ENCODE measurements at places on chromosomes 7 and 10.
A peak's percentile ranks its signal among the peaks of the same experiment; 100 is the strongest.

DNA sequence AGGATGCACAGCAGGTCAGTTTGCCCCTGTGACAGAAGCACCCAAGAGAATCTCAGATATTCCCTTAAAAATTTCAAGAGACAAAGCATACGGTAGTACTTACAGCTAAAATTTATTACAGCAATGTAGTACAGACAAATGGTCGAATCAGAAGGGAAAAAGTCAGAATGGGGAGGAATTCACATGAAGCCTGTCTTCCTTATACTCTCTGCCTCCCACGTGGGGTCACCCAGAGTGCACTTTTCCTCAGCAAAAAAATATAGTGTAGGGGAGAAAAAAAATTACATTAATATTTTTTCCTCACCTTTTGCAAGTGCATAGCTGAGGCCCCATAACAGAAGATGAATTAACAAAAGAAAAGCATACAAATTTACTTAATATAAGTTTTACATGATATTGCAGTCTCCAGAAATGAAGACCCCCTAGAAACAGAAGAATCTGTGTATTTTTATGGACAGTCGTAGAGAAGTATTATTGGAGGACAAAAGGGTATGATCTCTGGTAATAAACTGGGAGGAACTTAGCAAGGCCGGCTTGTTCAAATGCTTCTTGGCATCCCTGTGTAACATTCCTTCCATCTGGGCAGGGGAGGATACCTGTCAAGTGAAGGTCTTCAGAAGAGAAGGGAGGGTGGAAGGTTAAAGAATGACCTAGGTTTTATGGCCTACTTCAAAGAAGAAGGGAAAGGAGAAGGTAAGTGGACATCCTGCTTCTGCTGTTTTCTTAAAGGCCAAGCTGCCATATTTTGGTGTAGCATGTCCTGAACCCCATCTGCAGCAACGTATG lies 270.6 kb upstream of the MAGI2 start:
- DNase-seq, result no peak

DNA sequence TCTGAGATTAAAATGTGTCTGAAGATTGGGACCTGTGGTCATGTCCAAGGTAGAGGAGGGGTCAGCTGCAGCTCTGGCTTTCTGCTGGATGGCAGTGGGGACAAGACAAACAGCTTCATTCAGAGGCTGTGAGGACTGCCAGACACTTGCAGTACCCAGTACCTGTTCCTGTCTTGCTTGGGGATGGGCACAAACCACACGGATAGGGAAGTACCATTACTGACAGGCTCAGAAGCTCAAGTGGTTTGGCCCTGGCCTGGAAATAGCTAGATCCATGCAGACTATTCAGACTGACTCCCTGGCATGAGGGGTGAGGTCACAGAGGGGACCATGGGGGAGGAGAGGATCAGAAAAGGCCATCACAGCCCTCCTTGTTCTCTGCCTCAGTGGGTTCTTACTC lies 56.0 kb upstream of the COMTD1 start:
- no peak for DNase-seq

DNA sequence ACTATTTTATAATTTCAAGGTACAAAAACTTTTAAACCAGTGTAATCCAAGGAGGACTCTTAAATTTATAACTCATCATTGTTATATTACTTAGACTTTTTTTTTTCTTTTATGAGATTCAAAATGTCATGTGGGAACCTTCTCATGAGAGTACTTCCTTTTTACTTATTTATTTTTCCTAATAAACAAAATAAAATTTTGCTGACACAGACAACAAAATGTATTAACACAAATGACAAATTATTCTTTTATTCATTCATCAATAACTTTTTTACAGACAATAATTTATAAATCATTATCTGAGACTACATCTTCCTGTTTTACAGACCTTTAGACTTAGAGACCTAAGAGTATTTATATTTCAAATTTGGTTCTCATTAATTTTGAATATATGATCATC lies 706.2 kb downstream of the SUGCT start:
- no peak for DNase-seq

GRCh38 chr7:139853506-139854123 lies 24.6 kb downstream of the TBXAS1 start:
- DNase-seq, result no peak

- DNase-seq, result no peak
Measured at GRCh38 chr7:727806-728460, 852 bp upstream of the PRKAR1B start.

- DNase-seq, result no peak
Measured at GRCh38 chr10:124495162-124495561, 33.5 kb downstream of the LHPP start.

DNA sequence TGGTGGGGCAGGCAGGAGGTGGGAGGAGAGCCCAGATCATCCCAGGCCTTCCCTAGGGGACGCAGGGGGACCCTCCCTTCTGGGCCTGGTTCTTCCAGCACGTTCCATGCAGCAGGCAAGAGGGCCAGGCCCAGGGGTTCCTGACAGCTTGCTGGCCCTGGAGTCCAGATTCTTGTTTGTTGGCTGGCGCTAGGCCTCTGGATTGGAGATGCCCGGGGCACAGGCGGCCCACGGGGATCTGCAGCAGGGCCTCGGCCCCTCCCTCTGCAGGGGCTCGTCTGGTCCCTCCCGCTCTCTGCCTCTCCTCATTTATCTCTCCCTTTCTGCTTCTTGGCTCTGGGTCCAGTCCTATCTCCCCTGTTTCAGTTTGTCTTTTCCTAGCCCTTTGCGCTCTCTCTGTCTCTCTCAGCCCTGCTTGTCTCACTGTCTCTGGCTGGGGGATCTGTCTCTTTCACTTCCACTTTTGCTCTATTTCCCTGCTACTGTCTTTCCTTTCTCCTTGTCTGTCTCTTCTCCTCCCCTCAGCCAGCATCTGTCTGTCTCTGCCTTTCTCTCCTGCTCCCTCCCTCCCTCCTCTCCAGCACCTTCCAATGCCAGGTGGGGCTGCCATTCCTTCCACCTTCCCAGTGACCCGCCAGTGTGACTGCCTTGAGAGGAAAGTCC lies 1.1 kb upstream of the AQP1 start:
- no peak for DNase-seq

GRCh38 chr10:119348516-119349240 lies 141.3 kb downstream of the GRK5 start:
- DNase-seq, result no peak

DNA sequence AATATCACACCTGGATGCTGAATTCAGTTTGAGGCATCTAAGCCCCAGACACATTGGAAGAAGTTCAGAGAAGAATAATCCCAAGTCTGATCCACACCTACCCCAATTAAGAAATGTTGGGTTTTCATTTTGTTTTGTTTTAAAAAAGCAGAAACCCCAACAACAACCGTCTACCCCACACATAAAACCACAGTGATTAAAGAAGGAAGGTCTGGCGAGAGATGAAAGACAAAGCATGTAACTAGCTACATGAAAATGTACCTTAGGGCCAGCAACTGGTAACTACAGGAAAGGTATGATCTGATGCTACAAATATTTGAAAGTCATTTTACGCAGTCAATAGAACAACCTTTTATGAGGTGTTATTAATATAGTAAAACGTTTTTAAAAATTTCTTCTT lies 1112.3 kb downstream of the GATA3 start:
- no peak for DNase-seq

DNA sequence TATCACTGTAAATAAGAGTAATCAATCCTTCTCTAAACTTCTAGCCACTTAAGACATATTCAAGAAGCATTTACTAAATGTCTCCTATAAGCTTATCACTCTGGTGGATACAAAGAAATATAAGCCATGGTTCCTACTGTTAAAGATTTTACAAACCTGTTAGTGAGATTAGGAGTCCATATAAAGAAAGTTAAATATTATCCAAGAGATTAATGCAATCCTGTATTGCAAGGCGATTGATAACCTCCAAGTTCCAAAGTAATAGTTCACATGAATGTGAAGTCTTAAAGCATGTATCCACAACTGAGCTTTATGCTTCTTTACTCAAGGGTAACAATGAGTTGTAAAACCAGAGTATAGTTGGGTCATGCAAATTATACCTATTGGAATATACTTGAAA lies 12.6 kb upstream of the BET1 start:
- no peak for DNase-seq

DNA sequence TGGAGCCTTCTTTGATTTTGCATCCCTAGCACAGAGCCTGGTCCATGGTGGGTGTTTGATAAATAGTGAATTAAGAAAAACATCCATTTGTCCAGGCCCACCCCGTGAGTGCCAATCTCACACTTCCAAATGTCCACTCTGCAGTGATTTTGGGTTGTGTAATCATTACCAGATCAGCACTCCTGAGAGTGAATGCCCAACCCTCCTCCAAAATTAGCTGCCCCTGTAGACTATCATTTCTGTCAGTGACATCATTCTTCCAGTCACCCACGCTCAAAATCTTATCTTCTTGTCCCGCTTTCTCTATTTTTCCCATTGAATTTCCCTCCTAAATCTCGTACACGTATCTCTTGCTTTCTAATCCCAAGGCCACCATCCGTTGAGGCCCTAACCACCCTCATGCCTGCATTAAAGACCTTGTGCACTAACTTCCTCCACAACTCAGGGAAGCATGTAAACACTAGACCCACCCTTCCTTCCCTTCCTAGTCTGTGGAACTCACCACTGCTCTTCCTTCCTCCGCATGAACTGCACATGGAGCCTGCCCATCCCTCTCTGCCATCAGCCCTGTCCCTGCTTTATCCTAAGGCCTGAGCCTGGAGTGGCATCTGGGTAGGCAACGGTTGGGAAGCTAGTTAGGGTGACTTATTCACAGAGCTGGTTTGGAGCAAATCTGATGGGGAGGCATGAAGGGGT lies 32.8 kb downstream of the PIK3AP1 start:
- no peak for DNase-seq

DNA sequence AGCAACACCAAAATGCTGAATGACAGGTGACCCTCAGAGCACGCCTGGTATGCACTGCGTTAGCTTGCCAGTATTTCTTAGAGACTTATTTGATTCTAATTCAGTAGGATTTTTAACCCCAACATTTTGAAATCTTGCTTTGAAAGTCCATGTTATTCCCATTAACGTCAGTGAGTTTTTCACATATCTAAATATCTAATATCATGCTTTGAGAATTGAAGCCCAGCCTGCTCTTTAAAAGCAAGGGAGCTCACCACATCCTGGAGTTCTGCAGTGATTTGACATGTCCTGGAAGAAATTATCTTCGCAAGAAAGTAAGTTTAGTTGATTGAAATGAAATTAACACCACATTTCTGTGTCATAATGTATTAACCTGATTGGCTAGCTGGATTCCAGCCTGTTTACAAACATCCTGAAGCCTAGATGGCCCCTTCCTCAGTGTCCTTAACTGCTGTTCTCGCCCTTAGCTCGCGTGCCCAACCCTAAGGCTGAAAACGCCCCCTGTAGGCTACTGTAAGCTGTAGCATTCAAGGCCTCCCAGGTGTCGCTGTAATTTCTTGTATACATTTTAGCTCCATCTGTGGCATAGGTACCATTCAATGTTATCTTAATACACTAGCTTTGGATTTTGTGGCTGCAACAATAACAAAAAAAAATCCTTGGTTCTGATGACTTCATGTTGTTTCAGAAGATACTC lies 191.5 kb downstream of the MGMT start:
- no peak for DNase-seq

DNA sequence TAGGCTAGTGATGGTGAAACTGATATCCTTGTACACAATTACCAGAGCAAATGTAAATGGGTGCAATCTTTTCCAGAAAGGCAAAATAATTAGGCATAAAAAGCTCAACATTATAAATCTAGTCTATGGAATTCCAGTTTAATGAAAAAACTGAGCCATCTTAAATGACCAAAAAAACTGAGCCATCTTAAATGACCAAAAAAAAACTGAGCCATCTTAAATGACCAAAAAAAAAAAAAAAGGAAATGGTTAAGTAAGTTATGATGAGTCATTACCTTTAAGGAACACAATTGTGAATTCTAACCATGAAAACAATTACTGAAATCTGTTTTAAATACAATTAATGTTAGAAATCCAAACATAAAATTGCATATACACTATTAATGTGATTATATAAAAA lies 25.3 kb downstream of the USP6NL start:
- peak; percentile 52 for DNase-seq

DNA sequence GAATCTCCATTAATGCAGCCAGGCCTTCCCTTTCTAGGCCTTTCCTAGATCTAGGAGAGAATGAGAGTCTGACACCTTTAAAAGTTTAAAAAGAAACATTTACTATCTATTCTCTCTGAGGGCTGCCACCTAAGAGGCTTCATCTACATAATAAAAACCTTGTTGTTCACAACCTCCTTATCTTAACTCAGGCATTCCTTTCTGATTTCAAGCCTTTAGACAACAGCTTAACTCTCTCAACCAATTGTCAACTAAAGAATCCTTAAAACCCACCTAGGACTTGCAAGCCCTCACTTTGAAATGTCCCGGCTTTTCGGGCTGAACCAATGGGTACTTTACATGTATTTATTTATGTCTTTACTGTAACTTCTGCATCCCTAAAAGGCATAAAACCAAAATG lies 64.3 kb upstream of the RET start:
- no peak for DNase-seq

GRCh38 chr10:36559412-36560400 lies 565.7 kb upstream of the ANKRD30A start:
- no peak for DNase-seq

DNA sequence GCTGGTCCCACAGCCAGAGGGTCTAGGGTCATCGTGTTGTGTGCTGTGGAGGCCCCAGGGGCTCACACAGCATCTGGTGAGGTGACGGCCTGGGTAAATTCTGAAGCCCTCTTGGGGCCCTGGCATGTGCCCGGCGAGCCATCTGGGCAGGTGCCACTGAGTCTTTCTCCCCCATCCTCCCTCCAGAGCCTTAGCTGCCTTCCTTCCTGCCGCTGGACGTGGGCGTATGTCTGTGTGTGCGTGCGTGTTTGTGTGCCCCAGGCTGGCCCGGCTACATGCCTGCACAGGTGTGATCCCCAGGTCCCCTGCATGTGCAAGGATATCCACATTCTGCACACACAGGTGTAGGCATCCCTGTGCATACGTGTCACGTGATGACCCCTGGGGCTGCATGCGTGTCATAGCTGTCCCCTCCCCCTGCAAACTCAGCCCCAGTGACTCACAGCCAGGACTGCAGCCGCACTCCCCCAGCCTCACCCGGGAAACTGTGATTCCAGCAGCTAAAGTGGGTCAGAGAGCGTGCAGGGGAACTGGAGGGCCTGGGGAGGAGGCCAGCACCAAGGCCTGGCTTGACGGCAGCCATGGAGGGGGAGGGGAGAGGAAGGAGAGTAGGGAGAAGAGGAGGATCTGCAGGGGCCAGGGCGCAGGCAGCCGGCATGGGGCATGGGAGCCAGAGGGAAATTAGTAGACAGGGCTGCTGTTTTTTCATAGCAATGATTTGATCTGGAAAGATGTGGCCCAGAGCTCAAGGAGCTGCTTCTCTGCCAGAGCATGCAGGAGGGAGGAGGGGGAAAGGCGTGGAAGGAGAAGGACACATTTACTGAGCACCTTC lies 46.4 kb downstream of the ELFN1 start:
- no peak for DNase-seq

DNA sequence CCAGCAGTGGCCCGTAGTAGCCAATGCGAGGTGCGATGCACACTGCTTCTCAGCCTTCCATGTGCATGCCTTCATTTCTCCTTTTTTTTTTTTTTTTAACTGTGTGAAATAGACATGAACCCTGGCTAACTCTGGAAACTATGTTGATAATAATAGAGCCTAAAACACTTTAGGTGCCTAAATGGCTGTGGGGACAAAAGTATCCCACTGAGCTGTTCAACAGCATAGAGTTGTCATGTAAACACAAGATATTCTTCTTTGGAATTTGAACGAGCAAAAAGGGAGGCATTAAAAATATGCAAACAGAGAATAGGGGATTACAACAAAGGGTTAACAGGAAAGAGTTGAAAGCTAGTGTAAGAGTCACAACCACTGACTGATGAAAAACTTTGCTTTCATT lies 162.1 kb upstream of the NOBOX start:
- no peak for DNase-seq

GRCh38 chr7:133284092-133284491 lies 31.2 kb downstream of the EXOC4 start:
- DNase-seq, result no peak

GRCh38 chr7:2141651-2142050 lies 91.1 kb downstream of the MAD1L1 start:
- DNase-seq, result no peak

All from AML-193 (cell line).